ENCODE measurements at places on chromosomes 2 and 18.

GRCh38 chr2:120917886-120918285 lies 182.2 kb downstream of the GLI2 start:
- DNase-seq: no peak

DNA sequence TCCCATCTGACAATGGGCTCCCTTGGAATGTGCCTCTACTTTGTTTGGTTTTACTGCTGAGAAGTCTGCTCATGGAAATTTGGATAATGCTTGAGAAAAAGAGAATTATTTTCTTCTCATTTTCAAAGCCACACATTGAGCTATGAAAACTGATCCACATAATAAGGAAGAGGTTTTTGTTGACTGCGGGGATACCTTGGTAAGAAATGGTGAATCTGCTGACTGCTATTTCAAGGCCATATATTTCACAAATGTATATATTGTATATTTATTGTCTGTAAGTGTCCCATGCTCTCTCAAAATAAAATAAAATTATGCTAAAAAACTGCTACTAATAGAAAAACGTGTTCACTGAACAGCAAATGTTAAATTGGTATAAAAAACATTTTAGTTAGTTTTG lies 15.1 kb downstream of the SH3YL1 start:
- DNase-seq: no peak

GRCh38 chr2:41905597-41906337 lies 142.1 kb upstream of the PKDCC start:
- no peak for DNase-seq

- no peak for DNase-seq
Observed at GRCh38 chr18:34921811-34922385, 119.3 kb upstream of the MAPRE2 start.

- no peak for DNase-seq
Observed at GRCh38 chr18:50973367-50974126, 5.7 kb downstream of the ELAC1 start.

GRCh38 chr18:47898696-47899095 lies 31.8 kb downstream of the SMAD2 start:
- DNase-seq: no peak

DNA sequence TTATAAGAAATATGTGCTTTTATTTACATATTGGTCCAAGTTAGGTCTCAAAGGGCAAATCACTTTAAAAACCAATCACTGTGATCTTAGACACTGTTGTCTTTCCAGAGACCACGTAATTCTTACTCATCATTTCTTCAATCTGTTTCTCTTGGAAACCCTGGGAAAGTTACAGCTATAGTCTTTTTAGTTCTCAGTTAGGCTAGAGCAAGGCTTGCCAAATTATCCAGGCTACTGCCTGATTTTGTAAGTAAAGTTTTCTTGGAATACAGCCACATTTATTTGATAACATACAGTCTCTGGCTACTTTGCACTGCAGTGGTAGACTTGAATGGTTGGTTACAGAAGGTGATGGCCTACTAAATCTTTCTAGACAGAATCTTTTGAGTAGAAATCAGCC lies 106.0 kb downstream of the KIAA1328 start:
- no peak for DNase-seq

DNA sequence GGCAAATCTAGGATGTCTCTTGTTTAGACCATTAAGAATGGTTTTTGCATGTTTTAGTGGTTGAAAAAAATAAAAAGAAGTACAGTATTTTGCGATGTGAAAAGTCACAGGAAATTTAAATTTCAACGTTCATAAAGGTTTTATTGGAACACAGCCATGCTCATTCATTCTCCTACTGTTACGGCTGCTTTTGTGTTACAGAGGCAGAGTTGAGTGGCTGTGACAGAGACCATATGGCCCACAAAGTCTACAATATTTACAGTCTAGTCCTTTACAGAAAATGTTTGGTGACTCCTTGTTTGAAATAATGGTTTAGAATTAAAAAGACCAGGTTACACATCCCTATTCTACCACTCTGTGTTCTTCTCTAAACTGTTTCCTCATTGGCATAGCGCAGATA lies 48.1 kb downstream of the MYOM1 start:
- DNase-seq: no peak

DNA sequence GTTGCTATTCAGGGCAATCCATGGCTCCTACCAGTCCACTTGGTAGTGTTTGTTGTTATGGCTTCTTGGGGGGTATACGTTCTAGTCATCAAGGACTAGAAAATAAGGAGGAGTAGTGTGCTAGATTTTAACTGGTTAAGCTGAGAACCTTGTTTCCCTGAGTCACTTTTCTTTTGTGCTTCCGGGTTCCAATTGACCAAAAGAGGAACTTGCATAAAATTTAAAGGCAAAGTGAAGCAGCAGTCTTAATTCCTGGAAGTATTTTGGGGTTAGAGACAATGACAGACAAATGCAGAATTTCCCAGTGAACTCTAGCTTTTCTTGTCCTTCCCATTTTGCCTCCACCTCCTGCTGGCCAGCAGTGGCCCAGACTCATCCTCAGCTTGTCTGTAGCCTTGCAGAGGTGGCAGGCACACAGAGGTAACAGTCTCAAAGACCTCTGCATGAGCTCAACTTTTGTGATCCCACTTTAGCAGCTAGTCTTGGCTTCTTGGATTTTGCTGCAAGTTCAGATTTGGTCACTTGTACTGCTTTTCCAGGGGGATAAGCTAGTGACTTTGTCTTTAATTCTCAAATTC lies 1105.8 kb upstream of the NXPH2 start:
- DNase-seq: no peak

DNA sequence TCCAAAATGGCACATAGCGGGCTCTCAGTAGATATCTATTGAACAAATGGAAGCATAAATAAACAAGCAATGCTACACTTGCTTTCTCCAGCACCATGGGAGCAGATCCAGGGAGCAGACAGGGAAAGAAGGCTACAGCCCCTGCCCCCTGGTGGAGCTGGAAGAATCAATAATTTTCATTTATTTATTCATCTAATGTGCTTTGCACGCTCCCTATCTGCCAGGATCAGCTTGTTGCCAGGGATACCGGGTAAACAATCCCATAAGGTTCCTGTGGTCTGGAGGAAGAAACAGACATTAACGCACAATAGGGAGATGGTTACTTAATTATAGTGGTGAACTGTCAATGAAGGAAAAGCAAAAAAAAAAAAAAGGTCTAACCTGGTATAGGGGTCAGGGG lies 40.1 kb upstream of the CLASP1 start:
- no peak for DNase-seq

DNA sequence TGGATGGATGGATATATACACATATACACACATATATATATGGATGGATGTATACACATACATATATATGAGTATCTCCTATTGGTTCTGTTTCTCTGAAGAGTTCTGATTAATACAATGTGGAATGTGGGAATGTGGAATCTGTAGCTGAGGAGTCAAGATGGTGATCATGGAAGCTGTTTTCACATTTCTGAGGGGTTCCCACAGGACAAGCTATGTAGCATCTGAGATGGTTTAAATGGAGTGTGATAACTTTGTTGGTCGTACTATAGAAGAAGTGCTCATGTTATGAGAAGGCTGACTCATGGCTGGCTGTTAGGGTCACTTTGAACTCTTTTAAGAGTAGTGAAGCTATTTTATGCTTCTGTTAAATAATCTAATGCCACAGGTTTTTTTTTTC lies 279.7 kb downstream of the MEIS1 start:
- no peak for DNase-seq

GRCh38 chr2:132547090-132547687 lies 122.8 kb downstream of the LYPD1 start:
- DNase-seq: no peak

DNA sequence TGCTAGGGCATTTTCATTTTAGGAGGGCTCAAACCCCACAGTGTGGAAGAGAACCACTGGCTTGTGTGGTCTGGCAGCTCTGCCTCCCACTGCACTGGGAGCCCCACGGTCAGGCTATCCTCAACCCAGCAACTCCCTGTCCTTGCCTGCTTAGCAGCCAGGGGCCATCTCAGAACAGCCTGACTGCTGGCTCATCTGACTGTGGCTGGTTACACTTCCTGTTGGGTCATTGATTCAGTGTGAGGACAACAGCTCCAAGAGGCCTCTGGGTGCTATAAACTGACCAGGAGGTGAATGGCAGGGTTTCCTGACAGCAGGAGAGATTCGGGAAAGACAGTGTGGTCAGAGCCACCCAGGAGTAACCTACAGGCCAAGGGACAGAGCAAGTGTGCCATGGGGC lies 40.1 kb downstream of the AMER3 start:
- no peak for DNase-seq

DNA sequence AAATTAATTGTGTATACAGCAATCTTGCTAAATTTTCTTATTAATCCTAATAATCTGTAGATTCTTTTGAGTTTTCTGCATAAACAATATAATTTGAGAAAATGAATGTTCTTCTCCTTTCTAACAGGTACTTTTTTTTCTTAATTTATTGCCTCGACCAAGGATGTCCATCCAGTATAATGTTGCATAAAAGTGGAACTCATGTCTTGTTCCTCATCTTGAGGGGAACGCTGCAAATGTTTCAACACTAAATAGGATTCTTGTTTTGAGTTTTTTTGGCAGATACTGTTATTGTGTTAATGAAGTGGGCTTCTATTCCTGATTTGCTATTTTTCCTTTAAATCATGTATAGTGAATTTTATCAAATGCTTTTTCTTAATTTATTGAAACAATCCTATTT lies 244.4 kb upstream of the REV1 start:
- DNase-seq: no peak

GRCh38 chr2:177893880-177894279 lies 178.7 kb downstream of the PDE11A start:
- no peak for DNase-seq

DNA sequence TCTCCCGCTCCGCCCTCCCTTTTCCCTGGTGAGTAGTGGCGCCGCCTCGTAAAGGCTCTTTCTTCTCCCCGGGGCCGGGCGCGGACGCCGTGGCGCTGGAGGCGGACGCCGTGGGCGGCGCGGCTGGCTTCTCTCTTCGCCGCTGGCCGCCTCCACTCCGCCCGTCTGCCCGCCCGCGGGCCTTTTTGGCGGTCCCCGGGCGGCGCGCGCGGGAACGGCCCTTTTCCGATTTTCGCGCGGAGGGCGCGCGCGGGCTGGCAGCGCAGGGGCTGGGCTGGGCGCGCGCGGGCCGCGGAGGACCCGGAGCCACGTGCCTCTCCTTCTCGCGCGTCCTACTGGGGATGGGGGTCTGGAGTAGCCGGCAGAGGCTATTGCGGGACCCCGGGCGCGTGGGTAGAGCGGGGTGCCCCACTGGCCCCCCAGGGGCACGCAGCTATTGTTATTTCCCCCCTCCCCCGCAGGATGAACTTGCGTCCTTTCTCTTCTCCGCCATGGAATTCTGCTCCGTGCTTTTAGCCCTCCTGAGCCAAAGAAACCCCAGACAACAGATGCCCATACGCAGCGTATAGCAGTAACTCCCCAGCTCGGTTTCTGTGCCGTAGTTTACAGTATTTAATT lies 472 bp downstream of the SLC20A1 start:
- no peak for DNase-seq

- no peak for DNase-seq
Observed at GRCh38 chr2:45047301-45047700, 38.0 kb upstream of the SIX2 start.

DNA sequence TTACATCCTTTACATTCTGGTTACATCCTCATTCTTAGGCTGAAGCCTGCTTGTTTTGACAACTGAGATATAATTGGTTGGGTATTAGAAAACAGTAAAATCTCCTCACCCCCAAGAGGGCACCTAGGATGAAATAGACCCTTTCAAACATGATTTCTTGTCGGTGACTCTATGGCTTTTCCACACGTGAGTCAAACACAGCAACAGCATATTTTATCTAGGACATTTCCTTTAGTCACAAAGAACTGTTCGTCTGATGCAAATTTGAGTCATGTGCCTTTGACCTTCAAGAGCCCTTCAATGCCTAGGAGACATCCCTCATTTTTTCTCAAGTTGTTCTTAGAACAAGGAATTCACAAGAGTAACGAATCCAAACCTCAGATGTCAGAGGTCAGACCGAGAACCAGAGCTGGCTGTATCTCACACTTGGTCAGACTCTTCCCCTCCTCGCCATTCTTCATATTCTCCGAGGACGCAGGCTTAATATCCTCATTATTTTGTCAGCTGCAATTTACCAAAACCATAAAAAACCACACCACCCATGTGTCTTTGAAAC lies 60.5 kb upstream of the ALKAL2 start:
- no peak for DNase-seq

- DNase-seq: no peak
Observed at GRCh38 chr2:46966576-46966975, 51.0 kb upstream of the MCFD2 start.

- no peak for DNase-seq
Observed at GRCh38 chr18:6874315-6874714, 144.8 kb downstream of the ARHGAP28 start.

DNA sequence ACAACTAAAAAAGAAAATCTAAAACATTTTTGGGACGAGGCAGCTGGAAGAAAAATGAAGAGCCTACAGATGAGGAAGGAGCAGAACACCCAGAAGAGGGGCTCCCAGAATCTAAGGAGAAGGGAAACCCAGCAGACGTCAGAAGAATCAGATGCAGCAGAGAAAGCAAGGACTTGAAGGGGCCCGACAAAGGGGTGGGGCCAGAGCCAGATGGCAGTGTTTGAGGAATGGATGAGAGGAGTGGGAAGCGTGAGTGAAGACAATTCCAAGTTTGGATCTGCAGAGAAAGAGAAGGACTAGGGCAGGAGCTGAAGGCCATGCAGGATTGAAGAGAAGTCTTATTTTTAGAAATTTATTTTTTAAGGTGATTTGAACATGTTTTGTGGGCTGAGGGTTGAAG lies 19.3 kb downstream of the PTMA start:
- no peak for DNase-seq

DNA sequence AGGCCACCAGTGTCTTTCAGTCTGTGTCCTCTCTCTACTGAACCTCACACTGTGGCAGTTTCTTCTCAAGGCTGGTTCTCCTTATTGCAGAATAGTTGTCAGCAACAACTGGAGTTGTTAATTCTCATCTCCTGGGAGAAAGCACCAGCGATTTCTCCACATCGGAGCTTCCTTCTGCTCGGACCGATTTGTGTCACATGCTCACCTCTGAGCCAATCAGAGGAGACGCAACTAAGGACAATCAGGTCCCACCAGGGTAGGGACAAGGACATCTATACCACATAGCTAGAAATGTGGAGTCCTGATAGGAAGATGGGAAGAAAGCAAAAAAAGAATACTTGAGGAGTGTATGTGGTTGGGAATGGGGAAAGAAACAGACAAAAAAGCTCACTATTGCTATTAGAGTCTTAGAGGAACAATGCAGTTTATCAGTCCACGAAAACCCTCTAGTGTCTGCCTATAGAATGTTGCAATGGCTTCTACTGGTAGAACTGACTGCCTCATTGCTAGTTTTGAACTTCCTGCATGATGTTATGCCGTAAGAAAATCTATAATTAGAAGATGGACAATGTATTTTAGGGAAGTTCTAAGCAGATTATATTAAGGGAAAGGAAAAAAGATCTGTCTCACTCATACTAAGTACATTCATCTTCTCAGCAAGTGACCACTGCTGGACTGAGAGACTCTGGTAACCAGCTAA lies 169.7 kb downstream of the CDCA7 start:
- DNase-seq: no peak

Measured in activated CD8-positive, alpha-beta memory T cell treated with anti-CD3 and anti-CD28 coated beads for 4 hours (primary cell).